ENCODE measurements at places on chromosomes 1 and 21.

GRCh38 chr1:234665975-234666605, 56.1 kb upstream of the IRF2BP2 start:
- DNase-seq: no peak

DNA sequence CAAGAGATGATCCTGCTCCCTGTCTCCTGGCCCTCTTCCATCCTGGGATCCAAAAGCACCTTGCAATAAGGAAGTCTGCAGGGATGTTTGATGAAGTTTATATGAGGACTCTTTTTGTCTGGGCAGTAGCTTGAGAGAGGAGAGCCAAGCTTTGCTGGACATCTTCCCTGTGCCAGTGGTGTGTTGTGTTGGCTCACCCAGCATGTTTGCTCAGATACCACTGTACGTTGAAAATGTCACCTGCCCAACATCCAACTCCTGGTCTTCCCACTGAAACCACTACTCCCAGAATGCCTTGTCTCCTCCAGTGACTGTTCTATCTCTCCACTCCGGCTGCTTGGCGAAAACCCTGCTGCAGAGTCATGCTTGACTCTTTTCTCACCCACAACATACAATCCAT, 12.8 kb downstream of the CDK18 start:
- no peak for DNase-seq

DNA sequence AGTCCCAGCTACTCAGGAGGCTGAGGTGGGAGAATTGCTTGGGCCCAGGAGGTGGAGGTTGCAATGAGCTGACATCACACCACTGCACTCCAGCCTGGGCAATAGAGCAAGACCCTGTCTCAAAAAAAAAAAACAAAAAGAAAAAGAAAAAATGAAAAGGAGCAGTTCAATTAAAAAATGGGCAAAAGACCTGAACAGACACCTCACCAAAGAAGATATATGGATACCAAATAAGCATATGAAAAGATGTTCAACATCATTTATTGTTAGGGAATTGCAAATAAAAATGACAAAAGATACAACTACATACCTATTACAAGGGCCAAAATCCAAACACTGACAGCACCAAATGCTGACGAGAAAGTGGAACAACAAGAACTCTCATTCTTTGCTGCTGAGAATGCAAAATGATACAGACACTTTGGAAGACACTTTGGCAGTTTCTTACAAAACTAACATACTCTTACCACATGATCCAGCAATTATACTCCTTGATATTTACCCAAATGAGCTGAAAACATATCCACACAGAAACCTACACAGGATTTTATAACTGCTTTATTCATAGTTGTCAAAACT, 28.7 kb upstream of the ATP5PO start:
- DNase-seq: no peak

GRCh38 chr1:39609618-39610331, 29.7 kb downstream of the HEYL start:
- DNase-seq: no peak

- DNase-seq: no peak
Observed at GRCh38 chr1:33667386-33668282, 195.2 kb downstream of the ZSCAN20 start.

- DNase-seq: no peak
Observed at GRCh38 chr1:211549092-211549711, 29.8 kb downstream of the SLC30A1 start.

DNA sequence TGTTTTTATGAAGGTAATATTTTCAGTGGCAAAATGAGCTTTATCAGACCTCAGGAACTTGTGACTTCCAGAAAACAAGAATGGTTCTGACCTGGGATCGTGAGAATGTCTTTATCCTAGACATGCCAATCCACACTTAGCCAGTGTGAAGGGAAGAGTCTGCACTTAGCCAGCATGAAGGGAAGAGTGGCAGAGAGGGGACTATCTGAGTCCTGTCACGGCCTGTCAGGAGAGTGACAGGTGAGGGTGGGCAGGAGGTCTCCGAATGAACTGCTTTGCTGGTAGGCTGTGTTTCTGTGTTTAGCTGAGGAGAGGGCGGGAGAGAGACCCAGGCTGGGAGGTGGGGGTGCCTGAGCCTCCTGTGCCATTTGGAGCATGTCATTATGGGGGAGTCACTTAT, 173.1 kb downstream of the KIF26B start:
- no peak for DNase-seq

- no peak for DNase-seq
Observed at GRCh38 chr1:119286587-119287181, 81.9 kb upstream of the HAO2 start.

GRCh38 chr21:40054403-40054802, 187.2 kb downstream of the PCP4 start:
- DNase-seq: no peak

- DNase-seq: no peak
Observed at GRCh38 chr1:179889589-179889988, 7.5 kb downstream of the TOR1AIP1 start.

DNA sequence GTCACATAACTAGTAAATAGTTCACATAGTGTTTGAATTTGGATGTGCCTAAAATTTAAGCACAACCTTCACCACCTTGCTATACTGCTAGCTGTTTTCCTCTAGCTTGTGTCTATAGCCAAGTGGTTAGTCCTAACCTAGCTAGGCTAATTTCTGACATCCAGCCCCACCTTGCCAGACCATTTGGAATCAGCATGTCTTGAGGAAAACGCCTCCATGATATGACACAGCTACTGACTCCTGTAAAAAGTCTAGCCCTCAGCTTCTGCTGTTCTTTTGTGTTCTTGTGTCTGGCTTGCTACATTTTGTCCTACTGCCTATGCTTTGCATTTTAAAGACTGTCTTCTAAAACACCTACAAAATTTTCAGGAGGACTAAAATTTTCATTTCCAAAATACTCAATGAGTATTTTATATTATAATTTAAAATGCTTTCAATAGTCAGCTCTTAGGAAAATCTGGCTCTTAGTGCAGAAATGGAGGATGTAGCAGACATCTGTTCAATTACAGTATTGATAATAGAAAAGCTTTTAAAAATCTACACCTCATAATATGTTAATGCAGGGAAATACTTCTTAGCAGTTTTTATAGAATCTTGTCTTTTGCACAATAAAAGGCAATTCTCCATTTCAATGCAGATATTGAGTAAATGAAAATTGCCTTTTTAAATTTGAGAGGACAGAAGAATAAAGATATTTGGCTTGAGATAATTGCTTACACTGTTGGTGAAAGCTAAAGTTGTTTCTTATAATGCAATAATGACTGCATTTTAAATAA, 160.8 kb upstream of the APP start:
- DNase-seq: no peak

Measured in AG04449 (cell line).